ENCODE measurements at places on chromosomes 12 and 14.

DNA sequence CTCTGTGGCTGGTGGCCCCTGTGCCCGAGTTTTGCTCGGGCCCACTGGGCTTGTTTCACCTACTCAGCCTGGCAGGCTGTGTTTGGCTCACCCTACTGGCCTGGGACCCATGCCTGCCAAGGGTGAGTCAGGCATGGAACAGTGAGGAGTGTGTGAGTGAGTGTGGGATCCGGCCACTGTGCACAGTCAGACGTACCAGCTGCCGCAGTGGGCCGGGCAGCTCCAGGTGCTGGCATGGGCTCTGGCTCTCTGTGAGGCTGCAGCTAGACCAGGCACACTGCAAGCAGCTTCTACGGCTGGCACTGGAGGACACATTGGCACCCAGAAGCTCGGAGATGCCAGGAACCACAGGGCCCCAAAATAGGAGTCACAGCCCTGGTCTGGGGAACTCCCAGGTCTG, 40.6 kb downstream of the HSD17B6 start:
- DNase-seq, result no peak

GRCh38 chr14:60085085-60085484, 6.6 kb upstream of the PCNX4 start:
- no peak for DNase-seq

GRCh38 chr12:91877022-91877421, 268.6 kb downstream of the BTG1 start:
- DNase-seq, result peak; percentile 63

DNA sequence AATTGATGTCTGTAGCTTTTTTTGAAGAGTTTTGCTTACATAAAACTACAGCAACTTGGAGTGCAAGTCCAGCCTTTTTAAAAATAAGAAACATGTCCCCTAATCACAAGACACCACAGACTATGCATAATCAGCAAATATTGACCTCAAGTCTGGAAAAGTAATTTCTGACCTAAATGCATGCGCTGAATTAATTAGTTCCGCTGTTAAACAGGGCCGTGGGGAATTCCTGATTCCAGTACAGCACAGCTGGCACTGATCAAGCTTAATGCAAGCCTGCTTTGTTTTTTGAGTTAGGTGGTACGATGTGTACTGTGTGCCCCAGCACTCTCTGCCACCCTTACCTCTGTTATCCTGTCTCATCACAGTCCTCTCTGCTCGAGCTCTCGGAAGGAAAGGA, 9.2 kb downstream of the MLH3 start:
- no peak for DNase-seq

DNA sequence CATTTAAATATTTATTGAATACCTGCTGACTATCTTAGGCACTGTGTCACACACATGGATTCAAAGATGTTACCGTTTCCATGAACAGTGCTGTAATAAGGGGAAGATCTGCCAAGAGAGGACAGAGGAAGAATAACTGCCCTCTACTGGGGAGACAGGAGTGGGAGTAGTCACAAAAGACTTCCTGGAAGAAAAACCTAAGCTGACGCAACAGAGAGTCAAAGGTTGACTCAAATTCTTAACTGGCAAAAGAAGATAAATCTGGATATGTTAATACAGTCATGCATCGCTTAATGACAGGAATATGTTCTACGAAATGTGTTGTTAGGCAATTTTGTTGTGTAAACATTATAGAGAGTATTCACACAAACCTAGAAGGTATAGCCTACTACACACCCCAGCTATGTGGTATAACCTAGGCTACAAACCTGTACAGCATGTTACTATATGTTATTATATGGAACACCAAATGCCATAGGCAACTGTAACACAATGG, 51.5 kb downstream of the DCAF5 start:
- DNase-seq, result no peak

- DNase-seq, result no peak
Observed at GRCh38 chr12:47312808-47313426, 233.2 kb upstream of the AMIGO2 start.

- DNase-seq, result peak; percentile 79
Observed at GRCh38 chr14:75306927-75307699, 28.5 kb downstream of the FOS start.

GRCh38 chr12:1707051-1707450, 16.2 kb downstream of the ADIPOR2 start:
- DNase-seq, result no peak

Data from NCI-H345 (cell line).